Activated CD4-positive, alpha-beta T cell treated with anti-CD3 and anti-CD28 coated beads, Interleukin-2, amount 50 U/mL, for 4 hours (primary cell): ENCODE measurements at places on chromosomes 1 and 21.

DNA sequence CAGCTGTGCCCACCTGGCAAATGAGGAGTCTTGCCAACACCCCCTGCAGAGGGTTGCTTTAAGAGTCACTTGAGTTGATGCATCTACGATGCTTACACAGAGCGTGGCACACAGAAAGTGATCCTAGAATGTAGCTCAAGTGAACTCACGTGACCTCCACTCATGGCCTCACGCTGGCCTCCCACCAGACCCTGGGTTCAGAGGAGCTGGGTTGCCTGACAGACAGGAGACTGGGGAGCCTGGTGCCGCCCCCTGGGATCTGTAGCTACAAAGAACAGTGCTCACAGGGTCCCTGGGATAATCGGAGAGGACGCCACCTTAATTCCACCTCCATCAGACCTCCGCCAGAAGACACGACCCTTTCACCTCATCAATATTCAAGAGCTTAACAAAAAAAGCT is 81.4 kb upstream of the CASZ1 start:
- no peak for DNase-seq

- DNase-seq: no peak
Observed at GRCh38 chr1:13627127-13627526, 43.5 kb downstream of the PDPN start.

GRCh38 chr1:177142791-177143271 is 21.7 kb downstream of the ASTN1 start:
- DNase-seq: no peak

- no peak for DNase-seq
Observed at GRCh38 chr1:182977480-182977879, 24.5 kb upstream of the SHCBP1L start.

DNA sequence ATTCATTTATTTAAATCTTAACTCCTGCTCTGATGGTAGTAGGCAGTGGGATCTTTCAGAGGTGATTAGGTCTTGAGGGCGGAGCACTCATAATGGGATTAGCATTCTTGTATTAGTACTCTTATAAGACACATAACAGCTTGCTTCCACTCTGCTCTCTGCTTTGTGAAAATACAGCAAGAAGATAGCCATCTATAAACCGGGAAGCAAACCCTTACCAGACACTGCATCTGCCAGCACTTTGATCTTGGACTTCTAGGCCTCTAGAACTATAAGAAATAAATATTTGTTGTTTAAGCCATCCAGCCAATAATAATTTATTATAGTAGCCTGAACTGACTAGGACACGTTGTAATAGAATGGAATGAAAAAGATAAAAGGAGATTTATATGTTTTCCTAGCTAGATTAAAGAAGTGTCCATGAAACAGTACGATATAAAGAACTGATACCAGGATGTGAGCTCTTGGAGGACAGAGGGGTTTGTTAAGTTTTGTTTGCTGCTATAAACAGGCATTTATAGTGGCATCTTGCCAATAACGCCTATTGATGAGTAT is 869.9 kb downstream of the MRPL39 start:
- DNase-seq: no peak

DNA sequence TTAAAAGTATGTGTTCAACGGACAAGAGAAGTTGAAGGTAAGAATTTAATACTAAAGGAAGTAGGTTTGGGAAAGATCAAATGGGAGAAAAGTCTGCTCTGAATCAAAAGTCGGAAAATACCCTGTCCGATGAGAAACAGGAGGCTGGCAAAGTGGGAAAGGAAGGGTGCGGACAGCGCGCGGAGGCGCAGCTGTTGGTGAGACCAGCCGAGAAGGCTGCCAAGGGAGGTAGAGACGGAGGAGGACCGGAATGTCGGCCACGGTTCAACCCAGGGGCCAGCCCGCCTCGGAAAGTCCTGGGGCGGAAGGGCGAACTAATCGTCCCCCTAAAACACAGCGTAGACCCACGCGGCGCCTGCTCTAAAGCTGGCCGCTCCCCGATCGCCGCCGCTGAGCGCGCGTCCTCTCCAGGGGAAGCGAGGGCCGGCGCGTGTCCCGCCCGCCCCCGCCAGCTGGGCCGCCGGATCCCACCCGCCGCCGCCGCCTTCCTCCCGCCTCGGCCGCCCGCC is 639 bp upstream of the SPATA1 start:
- no peak for DNase-seq

GRCh38 chr1:61102041-61102440 is 19.7 kb downstream of the NFIA start:
- DNase-seq: no peak

DNA sequence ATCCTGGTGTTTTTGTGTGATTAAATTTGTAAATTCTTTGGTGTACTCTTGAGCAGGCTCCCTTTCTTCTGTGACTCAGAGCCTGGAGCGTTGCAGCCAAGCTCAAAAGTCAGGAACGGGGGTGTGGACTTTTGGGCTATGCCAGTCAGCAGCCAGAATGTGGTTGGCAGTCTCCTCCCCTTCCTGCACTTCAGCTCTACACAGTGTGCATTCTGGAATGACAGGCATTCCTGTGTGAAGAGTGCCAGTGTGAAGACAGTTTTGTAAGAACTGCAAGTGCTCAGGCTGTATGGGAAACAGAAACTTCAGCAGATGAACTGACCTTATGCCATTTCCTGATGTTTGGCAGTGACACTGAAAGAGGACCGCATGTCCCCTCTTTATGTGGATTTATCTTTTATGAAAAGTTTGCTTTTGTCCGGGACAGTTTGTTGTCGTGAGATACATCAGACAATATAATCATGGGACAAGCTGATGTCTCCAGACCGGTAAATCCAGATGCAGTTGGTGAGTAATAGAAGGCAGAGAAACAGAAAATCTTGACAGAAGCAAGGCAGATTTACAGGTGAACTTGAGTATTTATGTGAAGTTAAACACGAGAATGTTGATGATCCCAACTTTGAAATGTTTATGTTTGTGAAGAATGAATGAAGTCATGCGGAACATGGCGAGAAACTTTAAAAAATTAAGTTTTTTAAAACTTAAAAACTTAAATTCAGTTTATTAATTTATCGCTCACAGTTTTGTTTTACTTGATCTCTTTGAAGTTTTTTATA is 67.7 kb upstream of the RCC1 start:
- no peak for DNase-seq

DNA sequence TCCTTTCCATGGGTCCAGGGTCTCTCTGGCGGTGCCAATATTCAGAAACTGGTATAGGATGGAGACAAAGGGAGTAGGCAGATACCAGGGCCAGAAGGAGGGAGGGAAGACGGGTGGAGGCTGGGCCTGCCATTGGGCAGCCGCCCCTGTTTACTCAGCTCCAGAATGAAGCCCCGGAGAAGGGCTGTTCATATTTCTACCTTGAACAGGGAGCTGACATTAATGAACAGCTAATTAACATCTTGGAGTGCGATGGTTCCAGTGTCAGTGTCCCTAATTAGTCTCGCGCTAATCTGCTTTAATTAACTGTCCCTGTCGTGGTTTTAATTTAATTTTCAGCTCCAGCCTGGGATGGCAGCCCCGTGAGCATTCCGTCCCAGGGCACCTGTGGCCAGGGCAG is 113.8 kb downstream of the EPHB2 start:
- DNase-seq: no peak

DNA sequence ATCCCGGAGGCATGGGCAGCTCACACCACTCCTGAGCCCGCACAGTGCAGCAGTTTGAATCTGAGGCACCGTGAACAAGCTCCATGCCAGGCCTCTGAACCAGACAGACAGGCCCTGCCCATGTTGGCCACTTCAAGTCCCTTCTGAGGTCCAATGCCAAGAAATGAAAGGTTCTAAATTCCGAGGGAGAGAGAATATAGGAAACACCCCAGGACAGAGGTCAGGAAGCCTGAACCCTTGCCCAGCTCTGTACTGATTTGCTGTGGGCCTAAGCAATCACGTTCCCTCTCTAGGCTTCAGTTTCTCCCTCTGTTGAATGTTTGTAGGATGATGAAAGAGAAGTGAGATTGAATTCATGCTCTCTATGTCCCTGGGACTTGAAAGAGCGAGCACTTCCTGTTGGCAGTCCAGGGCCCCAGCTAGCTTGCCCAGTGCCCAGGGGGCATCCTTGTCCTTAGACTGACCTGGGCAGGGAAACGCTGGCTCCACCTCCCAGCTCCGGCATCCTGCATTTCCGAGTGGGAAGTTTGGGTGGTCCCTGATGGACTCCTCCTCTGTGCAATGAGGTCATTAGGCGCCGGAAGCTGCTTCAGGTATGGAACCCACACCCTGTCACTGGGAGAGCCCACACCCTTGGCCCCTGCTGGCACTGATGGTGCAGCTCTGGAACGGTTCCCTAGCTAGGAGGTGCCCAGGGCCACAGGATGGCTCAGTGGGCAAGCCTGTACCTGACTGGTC is 242.4 kb upstream of the TMEM51 start:
- DNase-seq: no peak

- DNase-seq: no peak
Observed at GRCh38 chr1:61338899-61339298, 256.5 kb downstream of the NFIA start.

- DNase-seq: no peak
Observed at GRCh38 chr1:212328248-212328647, 43.0 kb downstream of the PPP2R5A start.

- no peak for DNase-seq
Observed at GRCh38 chr21:36847189-36847588, 119.3 kb downstream of the HLCS start.

DNA sequence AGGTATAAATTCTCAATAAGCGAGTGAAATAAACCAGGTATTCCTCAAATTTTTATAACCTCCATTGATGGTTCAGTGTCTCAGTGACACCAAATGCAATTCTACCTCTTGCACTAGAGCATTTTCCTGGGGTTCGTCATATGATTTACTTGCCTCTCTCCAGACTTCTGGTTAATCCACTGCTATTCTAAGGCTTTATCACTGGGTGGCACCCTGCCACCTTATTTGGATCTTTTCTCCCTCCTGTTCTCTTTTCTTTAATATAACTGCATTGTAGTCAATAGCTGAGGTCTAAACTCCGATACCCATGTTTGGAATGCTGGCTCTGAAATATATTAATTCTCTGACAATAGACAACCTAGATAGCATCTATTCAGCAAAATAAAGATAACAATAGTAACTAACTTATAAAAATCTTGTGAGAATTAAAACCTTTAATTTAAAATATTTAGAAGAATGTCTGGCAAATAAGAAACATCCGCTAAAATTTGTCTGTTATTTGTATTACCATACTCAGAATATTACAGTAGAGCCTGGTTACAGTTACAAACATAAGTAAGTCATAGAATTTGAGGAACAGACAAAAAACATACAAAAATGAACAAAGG is 436.4 kb downstream of the PLA2G4A start:
- no peak for DNase-seq

GRCh38 chr21:34701726-34702125 is 32.9 kb downstream of the CLIC6 start:
- DNase-seq: no peak

DNA sequence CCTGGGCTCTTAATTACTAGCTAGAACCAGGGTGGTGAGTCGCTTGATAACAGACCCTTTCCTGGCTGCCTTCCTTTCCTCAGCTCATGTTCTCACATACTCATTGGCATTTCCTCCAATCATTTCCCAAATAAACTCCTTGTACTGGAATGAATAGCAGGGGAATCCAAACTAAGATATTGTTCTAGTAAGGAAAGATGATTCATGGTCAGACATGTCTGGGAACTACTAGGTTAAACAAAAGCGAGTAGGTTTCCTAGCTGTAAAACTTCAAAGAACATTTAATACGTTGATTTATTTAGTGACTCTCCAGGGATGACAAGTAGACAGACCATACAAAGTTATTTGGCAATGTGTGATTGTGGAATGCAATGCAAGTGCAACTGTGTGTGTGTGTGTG is 121.2 kb upstream of the KCNJ6 start:
- DNase-seq: no peak

- no peak for DNase-seq
Observed at GRCh38 chr1:209808059-209808581, 2.2 kb upstream of the IRF6 start.

- no peak for DNase-seq
Observed at GRCh38 chr21:31848326-31848985, 24.4 kb upstream of the HUNK start.

GRCh38 chr1:165949335-165950130 is 122.1 kb downstream of the UCK2 start:
- DNase-seq: no peak

GRCh38 chr1:109113590-109114341 is at the start of gene ELAPOR1:
ELAPOR1 (plus strand) TSS chr1:109114115; CDS start chr1:109114184, 69 bp downstream.
- DNase-seq: peak; percentile 93

DNA sequence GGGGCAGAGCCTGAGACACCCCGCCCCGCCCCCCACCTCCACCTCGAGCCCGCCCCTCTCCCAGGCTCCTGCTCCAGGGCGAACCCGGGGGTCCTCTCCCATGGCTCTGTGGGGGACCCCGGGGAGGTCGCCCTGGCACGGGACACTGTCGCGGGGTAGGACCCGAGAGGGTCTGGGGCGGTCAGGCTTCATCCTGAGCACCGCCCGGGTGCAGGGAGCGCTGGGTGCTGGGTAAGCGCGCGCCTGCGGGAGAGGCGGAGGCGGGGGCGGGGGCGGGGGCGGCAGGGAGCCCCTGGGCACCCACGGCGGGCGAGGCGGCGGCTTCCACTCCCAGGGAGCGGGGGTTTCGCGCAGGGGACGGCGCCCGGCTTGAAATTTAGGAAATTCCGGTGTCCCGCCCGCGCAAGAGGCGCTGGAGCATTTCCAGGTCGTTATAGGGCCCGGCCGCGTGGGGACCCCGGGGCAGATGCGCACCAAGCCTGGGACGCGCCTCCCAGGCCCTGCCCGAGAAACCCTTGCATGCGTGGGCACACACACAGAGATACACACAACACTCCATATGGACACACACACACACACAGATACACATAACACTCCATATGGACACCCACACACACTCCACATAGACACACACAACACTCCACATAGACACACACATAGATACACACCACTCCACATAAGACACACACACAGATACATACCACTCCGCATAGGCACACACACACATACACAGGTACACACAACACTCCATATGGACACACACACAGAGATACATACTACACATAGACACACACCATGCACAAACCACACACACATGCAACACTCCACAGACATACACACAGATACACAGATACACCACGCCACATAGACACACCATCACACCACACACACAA is 48.7 kb upstream of the SLC19A1 start:
- peak; percentile 59 for DNase-seq

GRCh38 chr1:235072096-235072495 is 56.5 kb downstream of the TOMM20 start:
- no peak for DNase-seq

- DNase-seq: no peak
Observed at GRCh38 chr1:198830412-198830811, 191.6 kb downstream of the PTPRC start.

GRCh38 chr1:158509471-158510156 is 37.6 kb downstream of the OR10R2 start:
- DNase-seq: no peak

DNA sequence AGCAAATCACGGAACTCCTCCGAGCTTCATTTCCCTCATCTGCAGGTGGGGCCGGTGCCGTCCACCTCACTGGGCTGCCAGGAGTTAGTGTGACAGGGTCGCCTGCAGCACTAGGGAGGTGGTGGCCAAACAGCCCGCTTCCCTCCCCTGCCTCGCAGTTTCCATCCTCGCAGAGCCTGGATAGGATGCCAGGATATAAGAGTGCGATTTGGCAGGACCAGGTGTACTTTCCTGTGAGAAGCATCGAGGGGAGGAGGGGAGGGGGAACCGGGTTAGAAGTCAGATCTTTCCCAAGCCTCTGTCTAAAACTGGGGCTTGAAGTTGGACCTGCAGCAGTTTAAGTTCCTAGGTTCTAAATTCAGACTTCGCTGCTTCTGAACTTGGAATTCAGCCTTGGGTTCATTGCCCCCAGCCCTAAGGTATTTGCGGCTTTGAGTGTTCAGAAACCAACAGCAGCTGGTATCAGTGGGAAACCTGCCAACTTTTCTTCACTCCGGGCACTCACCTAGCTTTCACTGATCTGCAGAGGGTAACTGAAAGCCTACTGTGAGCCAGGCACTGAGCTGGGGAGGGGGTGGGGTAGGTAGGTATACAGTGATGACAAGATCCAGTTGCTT is 1.7 kb upstream of the JUN start:
- peak; percentile 6 for DNase-seq
